ENCODE measurements at places on chromosomes 11 and 22. TPM values are rescaled to one million over a fixed set of nuclear protein-coding genes. Genes with fewer than 3 reads are reported as not detected.

DNA sequence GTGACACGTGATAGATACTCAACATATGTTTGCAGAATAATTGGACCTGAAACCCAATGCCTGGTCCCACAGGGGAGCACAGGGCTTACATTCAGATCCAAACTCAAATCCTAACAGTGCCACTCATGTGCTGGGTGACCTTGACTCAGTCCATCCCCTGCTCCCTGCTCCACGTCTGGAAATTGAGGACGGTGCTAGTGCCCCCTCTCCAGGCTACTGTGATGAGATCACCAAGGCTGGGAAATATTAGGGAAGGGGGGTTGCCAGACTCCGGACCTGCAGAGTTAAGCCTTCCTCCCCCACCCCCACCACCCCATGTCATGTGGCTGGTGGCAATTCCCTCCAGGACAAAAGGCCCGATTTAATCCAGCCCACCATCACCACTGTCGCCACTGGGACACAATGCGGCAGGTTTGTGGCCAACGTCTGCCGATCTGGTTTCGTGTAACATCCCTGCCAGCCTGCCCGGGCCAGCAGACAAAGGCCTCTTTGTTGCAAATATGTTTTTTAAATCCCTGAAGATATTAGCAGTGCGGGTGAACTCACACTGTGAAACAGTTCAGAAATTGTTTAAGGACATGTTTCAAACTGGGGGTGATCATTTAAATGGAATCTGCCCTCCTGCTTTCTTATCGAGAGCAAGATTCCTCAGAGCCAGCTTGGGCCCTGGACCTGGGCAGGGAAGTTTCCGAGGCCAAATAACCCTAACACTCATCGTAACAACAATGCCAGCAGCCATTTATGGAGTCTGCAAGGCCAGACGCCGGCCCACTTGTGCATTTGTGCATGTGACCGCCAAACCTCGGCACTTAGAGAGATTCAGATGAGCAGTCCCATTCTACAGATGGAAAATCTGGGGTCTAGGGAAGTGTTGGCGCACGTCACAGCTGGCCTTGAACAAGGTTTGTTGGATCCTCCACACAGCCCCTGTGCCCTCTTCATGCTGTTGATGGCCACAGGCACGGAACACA, 19.6 kb upstream of the MN1 start:
- DNase-seq, result no peak

DNA sequence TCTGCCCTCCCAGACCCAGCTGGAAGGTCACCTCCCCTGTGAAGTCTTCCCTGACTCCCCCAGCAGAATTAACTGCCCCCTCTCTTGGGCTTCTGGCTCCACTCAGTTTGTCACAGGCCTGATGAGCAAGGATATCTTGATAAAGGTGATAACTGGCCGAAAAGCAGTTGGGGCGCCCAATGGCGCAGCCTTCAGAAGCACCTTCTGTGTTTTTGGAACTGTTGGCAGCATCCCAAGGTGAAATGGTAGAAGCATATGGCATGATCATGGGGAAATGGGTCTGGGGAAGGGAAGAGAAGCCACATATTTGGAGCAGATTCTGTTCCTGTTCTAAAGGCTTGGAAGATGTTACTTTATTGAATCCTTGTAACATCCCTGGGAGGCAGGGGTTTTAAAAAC, 2.8 kb upstream of the TAB1 start:
- DNase-seq, result no peak

GRCh38 chr11:71495286-71496230, 31.5 kb upstream of the KRTAP5-7 start:
- DNase-seq, result no peak

DNA sequence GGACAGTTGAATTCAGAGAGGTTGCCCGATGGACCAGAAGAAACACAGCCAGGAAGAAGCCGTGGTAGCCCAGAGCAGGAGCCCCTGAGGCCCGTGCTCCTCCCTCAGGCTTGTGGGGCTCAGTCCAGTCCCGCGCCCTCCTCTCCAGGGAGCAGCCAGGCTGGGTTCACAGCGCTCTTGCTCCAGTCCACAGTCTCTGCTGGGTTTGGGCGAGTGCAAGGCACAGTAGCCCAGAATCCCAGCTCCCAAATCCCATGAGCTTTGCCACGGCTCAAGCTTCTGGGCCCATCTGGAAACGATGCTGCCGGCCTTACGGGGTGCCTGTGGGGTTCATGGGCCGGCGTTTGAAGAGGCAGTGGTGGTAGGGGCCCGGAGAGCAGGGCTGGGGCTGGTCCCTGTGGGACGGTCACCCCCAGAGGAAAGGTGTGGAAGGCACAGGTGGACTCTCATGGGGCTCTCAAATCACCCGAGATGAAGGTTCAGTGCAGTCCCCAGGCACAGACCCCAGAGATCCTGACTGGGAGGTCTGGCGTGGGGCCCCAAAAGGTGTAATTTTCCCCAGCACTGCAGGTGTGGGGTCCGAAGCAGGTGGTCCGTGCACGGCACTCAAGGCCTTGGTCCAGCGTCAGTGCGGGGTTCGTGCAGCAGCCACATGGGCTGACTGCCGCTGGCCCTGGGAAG, 30.6 kb upstream of the ATXN10 start:
- DNase-seq, result no peak

GRCh38 chr22:29351042-29351441, 35.5 kb upstream of the RASL10A start:
- DNase-seq, result no peak

The TAF6L gene
- polyA plus RNA-seq, result 31.8 TPM

- DNase-seq, result no peak
Measured at GRCh38 chr11:102926517-102926916, 29.0 kb downstream of the MMP13 start.

GRCh38 chr11:134346976-134347350, 15.2 kb downstream of the GLB1L2 start:
- no peak for DNase-seq

- no peak for DNase-seq
Measured at GRCh38 chr22:35739076-35739930, 21.6 kb downstream of the APOL5 start.

Data from left lung (tissue), 14 donors.